Hematopoietic multipotent progenitor cell treated with erythropoietin and hydrocortisone succinate and interleukin-3 and kit ligand, for 8 days (in vitro differentiated cells): ENCODE measurements at places on chromosomes 3 and 15.

DNA sequence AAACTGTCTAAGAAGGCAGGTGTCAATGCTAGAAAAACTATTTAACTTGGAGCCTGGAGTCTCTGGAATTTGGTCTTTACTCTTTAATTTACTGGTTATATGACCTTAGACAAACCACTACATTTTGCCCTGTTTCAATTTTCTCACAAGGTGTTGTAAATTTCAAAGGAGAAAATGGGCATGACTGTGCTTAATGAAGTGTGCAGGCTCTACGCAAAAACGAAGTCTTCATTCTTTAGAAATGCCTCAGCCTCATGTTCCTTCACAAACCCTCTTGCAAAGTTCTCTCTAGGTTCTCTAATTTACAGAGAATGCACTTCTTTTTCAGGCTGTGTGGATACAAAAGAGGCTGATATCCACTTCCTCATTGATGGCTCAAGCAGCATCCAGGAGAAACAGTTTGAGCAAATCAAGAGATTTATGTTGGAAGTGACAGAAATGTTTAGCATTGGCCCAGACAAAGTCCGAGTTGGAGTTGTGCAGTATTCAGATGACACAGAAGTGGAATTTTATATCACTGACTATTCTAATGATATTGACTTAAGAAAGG, 39.1 kb downstream of the COL6A5 start:
- DNase-seq, result no peak

GRCh38 chr3:120821426-120821825, 78.9 kb downstream of the GTF2E1 start:
- no peak for DNase-seq

DNA sequence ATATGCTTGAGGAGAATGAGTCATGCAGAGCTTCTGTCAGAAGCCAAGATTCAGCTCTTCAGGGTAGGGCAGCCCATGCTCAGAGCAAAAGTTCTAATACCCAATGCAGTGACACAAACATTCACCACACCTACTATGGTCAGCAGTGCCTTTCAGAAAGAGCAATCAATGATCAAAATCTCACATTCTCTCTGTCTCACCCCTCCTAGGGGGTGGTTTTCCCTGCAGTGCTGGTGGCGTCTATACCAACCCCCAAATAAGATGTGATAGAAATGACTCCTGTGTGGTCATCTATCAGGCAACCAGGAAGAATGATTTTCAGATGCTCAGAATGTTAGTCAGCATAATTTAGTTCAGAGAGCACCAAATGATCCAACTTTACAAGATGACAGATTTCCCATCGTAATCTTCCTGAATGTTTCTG, 385.3 kb downstream of the NTRK3 start:
- DNase-seq, result no peak

- no peak for DNase-seq
Measured at GRCh38 chr15:90729261-90729660, 12.1 kb downstream of the BLM start.

- no peak for DNase-seq
Measured at GRCh38 chr15:69338535-69339213, 40.0 kb downstream of the PAQR5 start.

- no peak for DNase-seq
Measured at GRCh38 chr15:75368689-75369239, 357 bp upstream of the MAN2C1 start.

- no peak for DNase-seq
Measured at GRCh38 chr3:188000361-188000861, 153.5 kb upstream of the LPP start.

DNA sequence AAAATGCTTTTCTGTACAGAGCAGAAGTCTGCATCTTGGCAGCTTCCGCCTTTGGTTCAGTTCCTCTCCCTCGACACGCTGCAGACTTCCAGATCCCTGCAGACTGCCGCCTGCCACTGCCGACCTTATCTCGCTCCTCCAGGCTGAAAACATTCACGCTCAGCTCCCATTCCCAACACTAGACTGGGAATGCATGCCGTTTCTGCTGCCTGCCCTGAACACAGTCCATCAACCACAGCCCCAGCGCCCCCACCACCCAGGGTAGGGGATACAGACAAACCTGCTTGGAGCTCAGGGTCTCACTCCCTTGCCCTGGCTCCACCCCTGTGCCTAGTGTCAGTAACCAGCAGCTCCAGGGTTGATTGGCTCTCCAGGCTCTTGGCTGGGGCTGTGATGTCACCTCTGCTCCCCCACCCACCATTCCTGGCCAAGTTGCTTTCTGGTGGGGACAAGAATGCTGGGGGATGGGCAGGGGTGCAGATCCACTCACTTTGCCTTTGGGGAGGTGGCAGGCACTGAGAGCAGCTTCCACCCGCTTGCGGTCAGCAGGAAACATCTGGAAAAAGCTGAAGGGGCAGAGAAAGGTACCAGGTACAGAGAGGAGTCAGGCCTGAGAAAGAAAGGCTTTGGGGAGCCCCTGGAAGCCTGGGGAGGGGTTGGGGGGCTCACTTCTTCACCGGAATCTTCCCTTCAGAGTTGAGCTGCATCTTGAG, 6.1 kb downstream of the PLCB2 start:
- no peak for DNase-seq

DNA sequence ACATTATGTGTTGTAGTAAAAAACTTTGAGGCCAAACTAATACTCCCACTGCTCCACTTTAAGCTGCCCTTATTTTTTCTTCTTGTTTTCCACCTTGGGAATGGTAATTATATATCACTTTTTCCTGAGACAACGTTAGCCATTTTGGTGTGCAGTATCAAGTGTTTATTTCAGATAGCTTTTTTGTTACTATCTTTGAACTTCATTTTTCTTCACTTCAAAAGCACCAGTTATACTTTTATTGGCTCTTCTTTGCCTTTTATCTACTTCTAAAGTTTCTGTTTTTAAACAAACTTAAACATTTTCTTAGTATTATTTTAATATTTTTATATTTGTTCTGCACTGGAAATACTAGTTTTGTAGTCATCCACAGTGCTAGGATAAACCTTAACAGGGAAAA, 6.5 kb downstream of the TOPAZ1 start:
- DNase-seq, result no peak

- no peak for DNase-seq
Measured at GRCh38 chr15:38225381-38225780, 27.3 kb upstream of the SPRED1 start.

GRCh38 chr15:54620916-54621315, 575.8 kb downstream of the RSL24D1 start:
- DNase-seq, result no peak

- DNase-seq, result peak; percentile 88
Measured at GRCh38 chr3:185960522-185961288, 22.9 kb upstream of the TRA2B start.

- DNase-seq, result no peak
Measured at GRCh38 chr15:89051875-89052274, 36.4 kb upstream of the ABHD2 start.

- no peak for DNase-seq
Measured at GRCh38 chr15:53307952-53308624, 451.4 kb downstream of the WDR72 start.

DNA sequence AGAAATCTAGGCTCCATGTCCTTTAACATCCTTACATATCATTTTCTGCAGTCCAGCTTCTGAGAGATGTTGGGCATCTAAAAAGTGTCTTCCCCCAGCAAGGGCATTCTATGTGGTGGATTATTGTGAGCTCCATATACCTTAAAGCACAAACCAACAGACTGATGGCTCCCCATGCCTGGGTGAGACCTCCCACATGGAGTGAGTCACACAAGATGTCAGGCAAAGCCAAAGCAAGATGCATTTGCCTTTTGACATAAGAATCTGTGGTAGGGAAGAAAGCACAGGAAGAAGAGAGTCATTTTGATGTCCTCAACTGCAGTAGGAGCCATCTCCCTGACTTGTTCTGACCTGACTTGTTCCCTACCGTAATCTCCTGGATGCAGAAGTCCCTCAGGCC, 238.7 kb upstream of the EIF1B start:
- DNase-seq, result no peak

- DNase-seq, result peak; percentile 26
Measured at GRCh38 chr15:98428253-98428989, 219.9 kb upstream of the IGF1R start.

- DNase-seq, result no peak
Measured at GRCh38 chr3:38114052-38114874, 22.7 kb downstream of the ACAA1 start.

GRCh38 chr3:194298331-194299227, 52.5 kb downstream of the CPN2 start:
- no peak for DNase-seq

GRCh38 chr3:155742349-155742965, 2.4 kb downstream of the PLCH1 start:
- no peak for DNase-seq

- no peak for DNase-seq
Measured at GRCh38 chr15:74242441-74243185, 6.5 kb downstream of the CCDC33 start.

GRCh38 chr3:36751326-36751725, 13.0 kb downstream of the DCLK3 start:
- DNase-seq, result no peak

GRCh38 chr3:146067048-146067447, 93.9 kb downstream of the PLOD2 start:
- DNase-seq, result no peak

DNA sequence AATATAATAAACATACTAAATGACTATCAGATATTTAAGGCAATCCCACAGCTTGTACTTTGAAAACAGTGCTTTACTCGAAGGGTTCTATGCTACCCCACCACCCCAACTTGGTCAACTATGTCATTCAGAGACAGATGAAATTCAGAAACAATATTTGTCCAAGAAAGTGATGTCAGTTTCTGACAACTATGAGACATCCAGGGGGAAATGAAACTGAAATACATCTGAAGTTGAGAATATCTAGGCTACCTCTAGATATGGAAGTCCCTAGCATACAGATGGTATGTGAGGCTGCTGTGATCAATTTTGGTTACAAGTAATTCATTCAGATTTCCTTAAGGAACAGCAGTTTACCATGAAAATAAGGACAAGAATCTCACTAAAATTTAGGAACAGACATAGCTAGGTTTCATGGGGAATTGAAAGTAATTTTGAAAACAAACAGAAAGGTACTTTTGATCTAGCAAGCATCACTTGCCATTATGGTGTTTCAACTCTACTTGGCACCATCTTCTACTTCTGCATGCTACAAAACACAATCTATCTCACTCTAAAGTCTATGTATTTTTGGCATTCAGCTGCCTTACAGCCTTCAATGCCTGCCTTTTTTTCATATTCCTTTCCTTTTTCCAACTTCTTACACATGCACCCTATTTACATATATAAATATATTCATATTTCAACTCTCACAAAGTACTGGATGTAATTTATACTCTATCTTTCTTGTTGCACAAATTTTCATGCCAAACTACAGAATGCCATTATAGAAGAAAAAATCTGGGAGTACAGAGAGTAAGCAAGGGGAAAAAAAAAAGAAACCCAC, 21.7 kb downstream of the ATG3 start:
- DNase-seq, result no peak

DNA sequence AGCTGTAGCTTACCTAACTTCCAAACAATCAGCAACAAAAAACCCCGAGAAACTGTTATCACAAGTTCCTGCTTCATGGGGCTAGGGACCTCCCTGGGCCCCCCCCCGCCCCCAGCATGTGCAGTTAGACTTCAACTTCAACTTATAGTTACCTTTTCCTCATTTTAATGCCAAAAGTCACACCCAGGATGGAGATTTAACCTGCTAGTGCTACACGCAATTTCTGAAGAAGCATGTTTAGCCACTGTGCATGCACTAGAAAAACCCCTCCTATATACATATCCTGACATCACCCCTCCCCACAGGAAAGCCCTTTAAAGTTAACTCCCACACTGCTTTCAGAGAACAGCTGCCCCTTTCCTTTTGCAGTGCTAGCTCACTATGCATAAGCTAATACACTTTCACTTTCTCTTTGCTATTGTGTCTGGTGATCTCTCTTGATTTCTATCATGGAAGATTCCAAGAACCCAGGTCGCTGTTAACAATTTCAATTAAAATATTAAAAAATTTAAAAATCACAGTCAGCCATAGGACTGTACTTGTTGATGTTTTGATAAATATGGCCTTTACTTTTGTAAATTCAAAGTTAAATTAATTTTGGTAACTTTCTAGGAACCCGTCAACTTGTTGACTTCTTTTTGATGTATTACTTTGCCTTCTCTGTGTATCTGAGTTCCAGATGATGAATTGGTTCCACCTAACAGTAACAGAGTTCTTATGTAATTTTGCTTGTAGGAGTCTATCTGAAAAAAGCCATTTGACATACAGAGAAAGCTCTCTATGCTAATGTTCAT, 75.2 kb upstream of the ACAD9 start:
- peak; percentile 61 for DNase-seq

GRCh38 chr15:29921130-29921601, 98.9 kb upstream of the TJP1 start:
- DNase-seq, result no peak

GRCh38 chr3:20680990-20681628, 495.1 kb upstream of the SGO1 start:
- DNase-seq, result no peak

DNA sequence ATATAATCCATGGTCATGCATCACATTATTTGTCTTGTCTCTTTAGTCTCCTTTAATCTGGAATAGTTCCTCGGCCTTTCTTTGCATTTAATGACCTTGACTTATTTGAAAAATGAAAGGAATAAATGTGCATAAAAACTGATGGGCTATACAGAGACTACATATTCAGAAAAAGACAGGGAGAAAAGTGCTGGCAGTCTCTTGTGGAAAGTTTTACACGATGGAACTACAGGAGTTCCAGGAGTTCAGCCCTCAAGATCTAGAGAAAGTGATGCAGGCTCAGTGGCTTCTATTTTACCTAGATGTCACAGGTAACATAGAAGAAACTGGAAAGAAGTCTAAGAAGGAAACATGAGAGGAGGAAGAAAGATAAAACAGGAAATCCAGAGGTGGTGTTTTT, 7.6 kb upstream of the ABTB1 start:
- DNase-seq, result no peak

DNA sequence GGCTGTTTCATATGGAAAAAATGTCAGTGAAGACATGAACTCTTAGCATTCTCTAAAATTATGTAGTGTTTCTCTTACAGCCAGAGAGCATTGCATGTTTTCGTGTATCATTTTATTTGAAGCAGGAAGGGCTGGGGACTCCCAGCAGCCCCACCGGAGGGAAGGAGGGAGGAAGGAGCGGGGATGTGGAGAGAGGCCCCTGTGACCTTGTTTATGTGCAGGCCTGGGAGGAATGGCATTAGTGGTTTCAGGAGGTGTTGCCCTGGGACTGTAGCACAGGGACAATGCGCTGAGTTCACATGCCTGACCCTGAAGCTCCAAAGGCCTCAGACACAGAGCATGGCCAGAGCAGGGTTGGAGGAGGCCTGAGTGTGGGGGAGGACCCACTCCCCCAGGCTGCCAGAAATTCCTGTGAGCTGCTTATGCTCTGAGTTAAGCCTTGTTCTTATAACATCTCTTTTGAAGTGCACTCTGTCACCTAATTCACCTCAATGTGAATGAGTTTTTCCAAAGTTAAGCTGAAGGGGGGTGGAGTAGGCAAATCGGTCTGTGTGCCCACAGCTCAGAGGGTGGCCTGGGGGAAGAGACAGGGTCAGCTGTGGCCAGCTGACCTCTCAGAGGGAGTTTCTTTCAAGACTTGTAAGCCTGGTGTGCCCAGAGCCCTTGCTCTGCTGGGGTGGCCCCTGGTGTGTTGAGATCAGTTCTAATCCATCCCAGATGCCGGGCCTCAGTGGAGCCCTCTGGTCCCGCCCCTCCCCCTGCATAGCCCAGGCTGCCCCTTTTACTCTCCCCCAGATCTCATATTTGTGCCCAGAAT, 3.9 kb upstream of the RNU6-1 start:
- no peak for DNase-seq
